ENCODE measurements at places on chromosomes 5 and 9.
A peak's percentile ranks its signal among the peaks of the same experiment; 100 is the strongest.

- peak; percentile 55 for DNase-seq
These were observed 20.2 kb downstream of the DAB2IP start for GRCh38 chr9:121671612-121672155.

GRCh38 chr9:112252194-112252593, 77.1 kb upstream of the SUSD1 start:
- no peak for DNase-seq

GRCh38 chr5:52776116-52776515, 11.6 kb upstream of the ITGA1 start:
- no peak for DNase-seq

- DNase-seq: no peak
These were observed 331.3 kb upstream of the KIF2A start for GRCh38 chr5:61974680-61975079.

- peak; percentile 58 for DNase-seq
These were observed 202.7 kb upstream of the NR3C1 start for GRCh38 chr5:143606043-143606752.

DNA sequence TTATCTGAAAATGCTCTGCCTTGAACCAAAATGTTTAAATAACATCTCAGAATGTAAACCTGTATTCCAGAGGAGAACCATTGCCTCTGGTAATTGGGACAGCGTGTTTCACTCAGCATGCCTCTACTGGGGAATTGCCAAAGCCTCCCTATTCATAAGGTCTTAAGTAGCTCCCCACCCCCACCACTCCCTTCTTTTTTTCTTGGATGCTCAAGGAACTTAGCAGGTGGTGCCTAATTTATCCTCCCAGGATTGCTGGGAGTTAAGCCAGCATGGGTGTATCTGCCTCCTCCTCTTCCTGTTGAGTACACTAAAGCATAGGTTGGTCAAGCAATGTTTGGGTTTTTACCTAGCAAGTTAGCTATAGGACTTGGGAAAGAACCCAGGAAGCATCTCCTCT, 220.2 kb downstream of the DMAC1 start:
- DNase-seq: no peak

All from EH (cell line).